ENCODE measurements at places on chromosomes 12 and 14.
A peak's percentile ranks its signal among the peaks of the same experiment; 100 is the strongest.

- DNase-seq, result no peak
These were observed 52.1 kb downstream of the C14orf132 start for GRCh38 chr14:96091149-96091693.

DNA sequence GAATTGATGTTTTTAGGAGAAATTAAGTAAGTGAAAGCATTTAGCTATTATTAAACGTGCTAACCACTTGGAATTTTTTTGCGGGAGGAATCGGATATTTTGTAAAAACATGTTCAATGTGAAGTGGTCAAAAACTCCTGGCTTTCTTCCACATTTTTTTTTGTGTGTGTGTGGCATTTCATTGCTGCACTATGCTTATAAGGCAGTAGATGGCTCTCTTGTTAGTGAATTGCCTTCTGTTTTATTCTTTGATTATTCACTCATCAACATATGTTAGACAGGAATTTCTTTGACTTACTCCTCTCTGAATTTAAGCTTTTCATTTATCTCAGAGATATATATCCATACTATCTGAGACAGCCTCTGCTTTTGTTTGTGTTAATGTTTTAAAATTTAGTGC, 71.3 kb downstream of the DERA start:
- no peak for DNase-seq

DNA sequence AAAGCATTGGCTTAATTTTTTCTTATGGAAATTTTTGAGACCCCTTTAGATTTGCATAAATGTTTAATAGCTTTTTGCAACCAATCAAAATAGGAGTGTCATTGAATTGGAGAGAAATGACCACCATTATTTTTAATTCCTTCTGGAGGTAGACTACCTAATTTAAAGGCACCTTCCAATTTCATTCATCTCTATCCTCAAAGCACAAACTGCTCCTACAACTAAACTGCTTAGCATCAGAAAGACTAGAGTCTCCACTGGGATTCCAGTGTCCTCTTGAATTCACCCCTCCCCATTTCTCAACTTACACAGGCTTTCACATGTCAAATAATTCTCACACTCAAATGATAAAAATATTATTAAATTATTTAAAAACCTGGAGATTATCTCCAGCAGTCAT, 168.4 kb downstream of the RPS29 start:
- no peak for DNase-seq

DNA sequence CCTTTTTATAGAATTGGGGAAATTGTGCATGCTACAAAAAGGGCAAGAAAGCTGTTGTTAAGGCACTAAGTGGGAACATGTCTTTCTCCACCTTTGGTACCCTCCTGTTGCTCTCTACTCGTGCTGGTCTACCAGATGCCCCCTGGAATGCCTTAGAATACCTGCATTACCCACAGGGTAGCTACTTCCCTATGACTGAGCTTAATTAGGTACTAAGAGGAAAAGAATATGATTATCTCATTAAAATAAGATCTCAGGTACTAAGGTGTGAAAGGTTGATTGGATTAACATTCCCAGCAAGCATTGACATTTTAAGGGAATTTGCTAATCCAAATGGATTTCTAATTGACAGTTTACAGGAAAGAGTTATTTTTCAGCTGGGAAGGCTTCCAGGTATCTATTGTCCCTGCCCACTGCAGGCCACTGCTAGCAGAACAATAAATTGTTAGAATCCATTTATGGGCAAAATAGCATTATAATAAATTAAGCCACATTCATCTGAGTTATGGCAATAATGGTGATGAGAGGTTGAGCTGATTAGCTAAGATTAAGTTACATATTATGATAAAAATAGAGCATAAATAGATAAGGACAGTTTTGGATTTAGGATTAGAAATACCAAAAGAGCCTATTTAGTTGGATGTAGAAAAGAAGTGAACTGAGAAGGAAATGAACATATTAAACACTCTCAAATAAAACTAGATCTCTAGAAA, 67.8 kb upstream of the GRIP1 start:
- no peak for DNase-seq

GRCh38 chr14:88604212-88604611, 41.4 kb downstream of the ZC3H14 start:
- DNase-seq, result no peak

GRCh38 chr12:111424793-111425251, 19.1 kb downstream of the SH2B3 start:
- DNase-seq, result no peak

GRCh38 chr14:67622675-67623074, 3.0 kb downstream of the ARG2 start:
- DNase-seq, result peak; percentile 29

DNA sequence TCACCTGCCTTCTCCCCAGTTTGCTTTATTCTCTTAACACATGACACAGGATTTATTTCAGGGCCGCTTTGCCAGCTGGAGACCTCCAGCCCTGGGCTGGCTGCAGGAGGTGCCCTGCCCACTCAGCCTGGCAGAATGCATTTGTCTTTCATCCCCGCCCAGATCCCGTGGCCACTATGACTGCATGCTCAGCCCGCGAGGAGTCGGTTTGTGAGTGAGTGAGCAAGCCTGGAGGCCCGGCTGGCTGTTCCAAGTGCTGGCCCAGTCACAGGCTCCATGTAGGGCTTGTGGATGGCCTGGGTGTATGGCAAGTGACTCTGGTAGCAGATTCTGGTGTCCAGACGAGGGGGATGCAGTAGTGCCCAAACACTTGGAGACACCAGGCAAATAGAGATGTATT, 2.1 kb downstream of the TDP1 start:
- DNase-seq, result no peak

DNA sequence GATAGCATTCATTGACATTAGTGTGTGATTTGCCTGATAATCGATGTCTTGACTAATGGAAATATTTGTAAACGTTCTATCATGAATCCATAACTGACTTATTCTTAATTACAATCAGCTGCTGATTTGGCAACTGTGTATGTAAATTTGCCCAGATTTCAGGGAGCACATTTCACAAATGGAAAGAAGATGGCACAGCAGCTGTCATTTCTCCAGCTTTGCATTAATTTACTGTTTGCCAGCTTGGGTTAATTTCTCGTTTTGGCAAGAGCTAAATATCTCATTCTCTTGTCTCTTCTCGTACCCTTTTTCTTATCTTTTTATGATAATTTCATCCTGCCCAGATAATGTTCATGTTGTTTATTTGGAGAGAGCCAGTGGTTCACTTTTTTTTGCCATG, 22.9 kb downstream of the TDP1 start:
- no peak for DNase-seq

All from neuronal stem cell (in vitro differentiated cells).